ENCODE measurements at places on chromosomes 4 and X.

DNA sequence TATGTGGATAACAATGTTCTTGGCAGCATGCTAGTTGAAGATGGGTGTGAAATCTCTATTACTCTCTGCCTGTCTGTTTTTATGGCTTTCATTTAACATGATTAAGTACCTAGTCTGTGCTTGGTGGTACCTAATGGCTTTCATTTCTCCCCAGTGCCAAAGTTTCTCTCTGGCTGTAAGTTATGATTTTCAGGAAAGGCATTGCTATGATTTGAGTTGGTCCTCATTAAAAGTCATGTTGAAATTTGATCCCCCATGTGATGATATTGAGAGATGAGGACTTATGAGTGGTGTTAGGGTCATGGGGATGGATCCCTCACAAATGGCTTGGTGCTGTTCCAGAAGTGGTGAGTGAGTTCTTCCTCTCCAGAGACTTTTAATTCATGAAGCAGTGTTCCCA lies 162.4 kb upstream of the IL15 start:
- no peak for DNase-seq

DNA sequence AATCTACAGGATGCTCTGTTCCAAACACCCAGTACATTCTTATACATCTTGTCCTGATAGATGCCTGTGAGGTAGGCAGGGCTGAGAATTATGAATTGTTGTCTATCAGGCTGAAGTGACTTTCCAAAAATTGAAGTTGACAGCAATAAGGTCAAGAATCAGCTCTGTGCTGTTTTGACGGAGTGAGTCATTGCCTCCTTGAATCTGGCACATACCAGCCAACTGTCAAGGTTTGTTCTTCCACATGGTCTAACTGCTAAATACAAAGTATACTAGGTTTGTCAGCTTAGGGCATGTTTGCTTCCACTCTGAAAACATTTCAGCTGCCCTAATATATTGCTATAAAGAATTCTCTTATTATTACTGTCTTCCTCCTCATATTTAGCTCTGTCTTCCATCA lies 32.3 kb downstream of the SH3RF1 start:
- no peak for DNase-seq

GRCh38 chrX:9403374-9403773 lies 61.5 kb upstream of the TBL1X start:
- no peak for DNase-seq

DNA sequence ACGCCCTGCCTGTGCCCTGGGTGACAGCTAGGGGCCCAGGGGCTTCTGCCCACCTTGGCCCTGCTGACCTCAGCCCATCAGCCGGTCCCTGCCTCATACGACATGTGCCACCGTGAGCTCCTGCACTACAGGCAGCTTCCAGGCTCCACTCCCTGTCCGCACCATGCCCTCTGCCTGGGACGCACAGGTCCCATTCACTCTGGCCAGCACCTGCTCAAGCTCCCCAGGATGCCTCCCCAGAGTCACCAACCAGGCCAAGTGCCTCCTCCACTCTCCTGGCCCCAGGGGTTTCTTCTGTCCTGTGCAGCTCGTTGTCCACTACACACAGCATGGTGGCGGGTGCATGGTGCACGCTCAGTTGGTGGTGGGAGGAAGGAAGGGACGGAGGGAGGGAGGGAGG lies 20.2 kb upstream of the MRFAP1 start:
- no peak for DNase-seq

GRCh38 chrX:48890934-48891401 lies 6.6 kb downstream of the TIMM17B start:
- no peak for DNase-seq

GRCh38 chrX:78712336-78712735 lies 35.2 kb upstream of the LPAR4 start:
- DNase-seq: no peak

GRCh38 chrX:80285131-80285773 lies 135.0 kb upstream of the TENT5D start:
- DNase-seq: peak; percentile 11

GRCh38 chr4:137266511-137266910 lies 265.8 kb downstream of the PCDH18 start:
- no peak for DNase-seq

DNA sequence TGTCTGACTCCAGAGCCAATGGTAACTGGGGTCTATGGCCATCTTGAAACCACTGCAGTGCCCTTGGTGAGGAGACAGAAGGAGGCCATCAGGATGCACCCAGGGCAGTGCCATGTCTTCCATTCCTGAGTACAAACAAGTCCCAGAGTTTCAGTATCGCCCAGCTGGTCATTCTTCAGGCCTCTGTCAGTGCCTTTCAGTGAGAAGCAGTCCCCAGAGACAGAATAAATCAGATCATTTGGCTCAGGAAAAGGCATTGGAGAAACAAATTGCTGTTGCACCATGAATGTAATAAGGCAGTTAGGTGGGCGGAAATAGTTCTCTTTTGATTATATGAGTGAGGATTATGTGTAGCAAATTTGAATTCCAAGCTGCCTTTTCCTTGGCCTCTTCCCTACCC lies 21.3 kb downstream of the ADGRG4 start:
- DNase-seq: no peak

- DNase-seq: peak; percentile 82
Measured at GRCh38 chr4:140135529-140136088, 18.4 kb downstream of the MAML3 start.

DNA sequence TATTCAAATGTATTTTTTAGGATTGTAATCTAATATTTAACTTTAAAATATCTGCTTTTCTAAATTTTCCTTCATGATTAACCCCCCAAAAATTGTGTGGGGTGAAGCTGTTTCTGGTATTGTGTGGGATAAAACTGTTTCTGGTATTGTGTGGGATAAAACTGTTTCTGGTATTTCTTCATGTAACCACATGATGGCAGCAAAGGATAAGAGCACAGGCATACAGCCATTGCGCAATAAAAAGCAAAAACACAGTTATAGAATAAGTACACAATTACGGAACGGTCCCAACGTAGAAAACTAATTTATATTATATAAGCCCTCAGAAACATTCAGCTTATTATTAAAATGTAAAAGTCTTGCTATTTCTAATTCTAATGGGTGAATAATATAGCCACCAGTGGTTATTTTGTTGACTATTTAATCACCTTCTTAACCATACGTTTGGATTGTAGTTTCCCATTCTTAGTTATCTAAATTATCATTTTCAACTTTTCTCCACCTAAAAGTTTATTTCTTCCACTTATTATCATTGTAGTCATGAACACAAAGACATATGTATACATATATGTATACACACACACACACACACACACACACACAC lies 333.9 kb upstream of the FSTL5 start:
- peak; percentile 59 for DNase-seq

GRCh38 chr4:31065086-31065485 lies 344.9 kb downstream of the PCDH7 start:
- no peak for DNase-seq

DNA sequence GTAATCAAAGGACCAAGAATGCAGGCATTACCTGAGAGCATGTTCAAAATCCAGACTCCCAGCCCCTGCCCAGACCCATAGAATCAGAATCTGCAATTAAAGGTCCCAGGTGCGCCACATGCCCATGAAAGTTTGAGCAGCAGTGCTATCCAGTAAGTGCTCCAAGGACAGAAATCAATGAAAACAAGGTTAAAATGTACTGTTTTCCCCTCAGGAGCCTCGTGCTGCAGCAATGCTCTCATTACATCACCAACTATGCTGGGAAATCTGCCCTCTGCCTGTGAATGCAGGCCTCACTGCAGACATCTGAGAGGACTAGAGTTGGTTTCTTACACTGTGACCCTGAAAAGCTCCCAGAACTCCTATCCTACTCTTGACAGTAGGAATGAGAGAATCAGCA lies 21.1 kb downstream of the ANXA5 start:
- DNase-seq: no peak

DNA sequence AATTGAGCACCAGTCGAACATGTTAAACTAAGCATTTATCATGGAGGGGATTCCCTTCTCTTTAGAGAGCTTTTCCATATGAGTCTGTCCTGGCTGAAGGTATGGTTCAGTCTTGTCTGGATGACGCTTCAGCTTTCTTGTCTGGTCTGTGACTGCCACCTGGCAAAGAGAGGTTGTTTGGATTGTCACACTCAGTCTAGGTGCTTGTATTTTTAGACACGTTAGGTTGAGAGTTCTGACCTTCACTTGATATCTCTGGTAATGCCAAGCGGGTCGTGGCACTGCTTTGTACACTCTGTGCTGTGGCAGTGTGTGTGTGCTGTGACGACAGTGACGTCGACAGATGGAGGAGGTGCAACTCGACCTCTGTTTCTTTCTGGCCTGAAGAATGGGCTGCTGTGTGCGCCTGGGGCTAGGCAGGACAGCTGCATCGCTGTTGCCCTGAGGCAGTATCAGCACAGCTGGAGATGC lies 12.6 kb downstream of the NOCT start:
- DNase-seq: no peak
